Right kidney (tissue), 9 donors: ENCODE measurements at places on chromosomes 4 and X.

DNA sequence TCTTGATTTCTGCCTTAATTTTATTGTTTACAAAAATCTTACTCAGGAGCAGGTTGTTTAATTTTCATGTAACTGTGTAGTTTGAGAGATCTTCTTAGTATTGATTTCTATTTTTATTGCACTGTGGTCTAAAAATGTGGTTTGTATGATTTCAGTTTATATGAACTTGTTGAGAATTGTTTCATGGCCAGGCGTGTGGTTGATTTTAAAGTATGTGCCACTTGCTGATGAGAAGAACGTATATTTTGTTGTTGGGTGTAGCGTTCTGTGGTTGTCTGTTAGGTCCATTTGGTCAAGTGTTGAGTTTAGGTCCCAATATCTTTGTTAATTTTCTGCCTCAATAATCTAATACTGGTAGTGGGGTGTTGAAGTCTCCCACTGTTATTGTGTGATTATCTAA lies 996.8 kb downstream of the PCDH19 start:
- DNase-seq: no peak

DNA sequence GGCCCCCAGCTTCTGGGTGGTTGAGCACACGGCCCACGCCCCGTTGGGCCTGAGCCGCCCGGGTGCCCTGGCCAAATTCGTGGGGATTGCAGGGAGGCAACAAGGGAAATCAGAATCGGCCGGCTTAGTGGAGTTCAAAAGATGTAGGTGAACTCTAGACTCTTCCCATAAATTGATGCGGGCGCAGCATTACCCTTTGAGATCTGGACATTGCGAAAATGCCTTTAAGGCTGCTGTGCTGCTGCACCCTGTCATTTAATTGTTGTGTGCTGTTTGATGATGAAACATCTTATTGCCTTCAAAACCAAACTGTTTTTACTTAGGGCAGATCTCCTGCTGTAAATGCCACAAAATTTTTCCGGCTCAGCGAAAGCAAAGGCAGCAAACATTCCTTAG lies 409 bp upstream of the MPP1 start:
- no peak for DNase-seq

DNA sequence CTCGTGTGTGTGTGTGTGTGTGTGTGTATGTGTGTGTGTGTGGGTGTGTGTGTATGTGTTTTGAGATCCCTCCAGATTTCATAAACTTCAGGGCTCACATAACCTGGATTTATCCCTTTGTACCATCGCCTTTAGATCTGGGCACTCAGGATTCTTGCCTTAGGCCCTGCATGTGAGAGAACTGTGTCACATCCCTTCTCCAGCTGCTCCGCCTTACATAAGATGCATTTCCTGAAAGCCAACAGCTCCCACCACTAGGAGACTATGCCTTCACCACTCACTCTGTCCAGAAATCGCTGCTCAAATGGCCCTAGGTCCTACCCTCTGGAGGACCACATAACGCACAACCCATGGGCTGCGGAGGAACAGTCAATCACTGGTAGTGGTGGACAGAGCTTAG lies 348.8 kb downstream of the CCSER1 start:
- DNase-seq: no peak

GRCh38 chrX:114675365-114675764 lies 91.5 kb downstream of the HTR2C start:
- no peak for DNase-seq

GRCh38 chrX:9476810-9477575 lies 12.1 kb downstream of the TBL1X start:
- DNase-seq: no peak

- DNase-seq: no peak
These were observed 339.8 kb upstream of the FRG1 start for GRCh38 chr4:189600718-189601435.

- no peak for DNase-seq
These were observed 242.7 kb upstream of the NWD2 start for GRCh38 chr4:37001688-37002436.

DNA sequence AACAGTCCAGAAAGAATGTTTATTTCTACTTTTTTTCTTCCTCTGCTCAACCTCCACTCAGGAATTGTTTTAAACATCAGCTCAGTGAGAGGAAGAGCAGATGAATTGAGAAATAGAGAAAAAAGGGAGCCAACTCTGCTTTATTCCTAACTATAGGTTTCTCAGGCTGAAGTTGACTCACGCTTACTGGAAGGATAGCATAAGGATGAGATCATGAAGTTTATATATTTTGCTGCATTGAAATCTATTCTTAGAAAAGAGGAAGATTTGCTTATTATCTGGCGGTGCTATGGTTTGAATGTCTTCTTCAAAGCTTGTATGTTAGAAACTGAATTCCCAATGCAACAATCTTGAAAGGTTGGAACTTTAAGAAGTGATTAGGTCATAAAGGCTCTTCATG lies 1673.4 kb upstream of the PCDH7 start:
- no peak for DNase-seq

DNA sequence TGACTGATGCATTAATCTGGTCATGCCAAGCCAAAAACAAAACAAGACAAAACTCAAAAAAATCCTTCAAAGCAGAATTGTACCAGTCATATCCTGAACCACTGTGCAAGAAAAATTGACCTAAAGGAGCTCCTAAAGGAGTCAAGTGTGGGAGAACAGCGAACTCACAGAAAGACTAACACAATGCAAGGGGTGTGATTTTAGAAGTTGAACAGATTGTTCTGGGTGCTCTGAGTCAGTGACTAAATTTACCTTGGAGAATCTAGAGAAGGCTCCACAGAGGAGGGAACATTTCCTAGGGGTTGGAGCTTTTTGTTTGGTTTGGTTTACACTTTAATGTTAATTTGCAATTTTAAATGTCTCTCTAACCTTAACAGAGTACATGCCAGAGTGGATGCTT lies 48.9 kb upstream of the PHF8 start:
- no peak for DNase-seq

GRCh38 chr4:139297001-139297410 lies 4.3 kb upstream of the NAA15 start:
- DNase-seq: no peak

- no peak for DNase-seq
These were observed 9.9 kb downstream of the MAGEA11 start for GRCh38 chrX:149721778-149722177.

DNA sequence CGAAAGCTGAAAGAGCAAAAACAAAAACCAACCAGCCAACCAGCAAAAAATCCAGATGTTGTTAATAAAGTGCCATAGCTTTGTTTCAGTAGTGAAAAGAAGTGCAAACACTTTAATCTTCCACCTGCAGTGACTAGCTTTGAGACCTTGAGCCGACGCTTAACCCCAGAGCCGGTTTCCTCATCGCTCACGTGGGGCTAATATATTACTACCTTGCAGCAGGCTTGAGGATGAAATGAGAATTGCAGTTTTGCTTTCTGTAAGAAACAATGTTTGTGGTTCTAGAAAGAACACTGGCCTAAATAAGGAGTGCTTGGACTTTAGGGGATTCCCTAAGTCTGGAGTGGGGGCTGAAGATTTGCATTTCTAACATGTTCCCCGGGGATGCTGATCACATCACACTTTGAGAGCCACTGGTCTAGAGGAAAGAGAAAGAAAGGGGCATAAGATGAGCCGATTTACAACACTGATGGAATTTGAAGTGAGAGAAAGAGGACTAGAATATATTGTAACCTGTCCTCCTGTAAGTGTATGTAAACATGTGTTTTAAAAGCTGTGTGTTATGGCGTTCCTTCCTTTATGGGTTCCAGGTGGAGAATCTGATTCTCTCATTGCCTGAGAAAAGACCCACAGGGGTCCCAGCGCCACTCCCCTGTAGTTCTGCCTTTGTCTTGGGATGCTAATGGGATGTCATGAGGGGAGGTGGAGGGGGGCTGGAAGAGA lies 1.4 kb downstream of the FGF2 start:
- no peak for DNase-seq

- DNase-seq: no peak
These were observed 211.1 kb downstream of the ADAMTS3 start for GRCh38 chr4:72357908-72358307.
